ENCODE measurements at places on chromosomes 1 and 21.

DNA sequence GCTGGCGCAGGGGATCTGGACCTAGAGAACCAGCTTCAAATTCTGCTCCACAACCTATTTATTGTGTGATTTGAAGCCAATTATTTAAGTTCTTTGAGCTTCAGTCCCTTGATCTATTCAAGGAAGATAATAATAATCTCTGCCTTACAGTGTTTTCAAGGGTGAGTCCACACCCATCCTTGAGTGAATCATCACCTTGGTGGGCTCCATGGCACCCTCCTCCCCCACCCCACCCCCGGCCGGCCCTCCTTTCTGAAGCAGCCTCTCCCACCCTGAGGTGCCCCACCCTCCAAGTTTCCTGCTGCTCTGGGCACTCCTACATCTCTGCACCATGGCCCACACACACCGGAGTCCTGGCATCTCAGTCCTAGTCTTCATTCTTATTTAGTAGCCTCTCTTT is 38.3 kb downstream of the TCP10L start:
- DNase-seq = no peak

DNA sequence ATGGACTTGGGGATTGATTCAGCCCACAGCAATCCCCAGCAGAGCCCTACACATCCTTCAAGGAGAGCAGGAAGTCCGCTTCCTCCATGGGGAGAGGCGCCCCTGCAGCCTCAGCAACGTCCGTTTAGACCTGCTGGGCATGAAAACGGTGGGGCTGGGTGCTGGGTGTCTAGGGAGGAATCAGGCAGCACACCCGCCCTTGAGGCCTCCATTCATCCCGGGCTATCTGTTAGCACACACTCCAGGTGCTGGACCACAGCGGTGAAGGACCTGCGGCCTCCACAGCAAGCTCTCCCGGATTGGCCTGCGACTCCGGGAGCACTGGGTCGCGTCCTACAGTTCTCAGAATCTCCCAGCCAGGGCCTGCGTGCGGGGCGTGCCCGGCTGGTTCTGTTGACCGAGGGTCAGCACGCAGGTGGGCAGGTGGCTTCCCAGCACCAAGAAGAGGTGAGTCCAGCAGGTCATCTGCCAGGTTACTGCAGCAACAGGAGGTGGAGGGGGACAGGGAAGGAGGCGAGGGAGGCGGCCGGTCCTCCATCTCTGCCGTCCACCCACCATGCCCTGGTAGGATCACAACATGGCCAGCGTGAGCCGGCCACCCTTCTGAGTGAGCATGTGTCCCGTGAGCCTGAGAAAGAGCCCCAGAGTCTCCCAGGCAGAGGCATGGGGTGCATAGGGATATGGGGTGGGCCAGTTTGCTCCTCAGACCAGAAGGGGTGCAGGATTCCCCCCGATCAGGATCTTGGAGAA is 96.6 kb downstream of the RIPK4 start:
- DNase-seq = no peak

- DNase-seq = no peak
These were observed 15.0 kb downstream of the PIK3C2B start for GRCh38 chr1:204479387-204480136.

DNA sequence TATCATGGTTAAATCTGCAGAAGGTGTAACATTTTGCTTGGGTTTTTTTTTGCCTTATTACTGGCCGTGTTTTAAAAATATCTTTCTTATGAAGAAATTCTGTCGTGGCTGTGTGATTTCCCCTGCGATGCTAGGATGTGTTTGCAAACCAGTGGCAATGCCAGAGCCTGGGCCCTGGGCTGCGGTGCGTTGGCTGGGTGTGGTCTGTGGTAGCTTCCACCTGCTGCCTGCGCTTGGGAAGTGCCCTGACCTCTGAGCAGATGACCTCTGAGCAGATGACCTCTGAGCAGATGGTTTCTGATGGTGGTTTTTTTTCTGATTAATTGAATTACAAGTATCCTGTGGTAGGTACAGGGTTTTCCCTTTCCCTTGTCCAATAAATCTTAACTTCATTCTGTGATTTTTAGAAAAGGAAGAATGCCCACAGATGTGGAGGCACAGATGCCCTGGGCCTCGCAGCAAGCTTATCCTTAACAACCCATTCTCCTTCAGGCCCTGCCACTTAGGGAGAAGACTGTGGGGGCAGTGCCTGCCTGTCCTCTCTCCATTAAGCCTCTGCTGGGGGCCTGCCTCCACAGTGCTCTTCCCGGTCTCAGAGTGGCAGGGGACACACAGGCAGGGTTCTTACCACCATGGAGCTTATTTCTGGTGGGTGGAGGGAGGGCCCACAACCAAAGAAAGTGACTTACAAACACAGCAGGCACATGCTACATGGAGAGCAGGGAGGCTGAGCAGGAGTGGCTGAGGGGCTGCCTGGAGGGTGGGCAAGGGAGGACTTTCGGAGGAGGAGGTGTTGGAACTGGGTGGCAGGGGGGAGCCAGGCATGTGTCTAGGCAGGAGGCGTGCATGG is 81.7 kb downstream of the PCBP3 start:
- DNase-seq = no peak

DNA sequence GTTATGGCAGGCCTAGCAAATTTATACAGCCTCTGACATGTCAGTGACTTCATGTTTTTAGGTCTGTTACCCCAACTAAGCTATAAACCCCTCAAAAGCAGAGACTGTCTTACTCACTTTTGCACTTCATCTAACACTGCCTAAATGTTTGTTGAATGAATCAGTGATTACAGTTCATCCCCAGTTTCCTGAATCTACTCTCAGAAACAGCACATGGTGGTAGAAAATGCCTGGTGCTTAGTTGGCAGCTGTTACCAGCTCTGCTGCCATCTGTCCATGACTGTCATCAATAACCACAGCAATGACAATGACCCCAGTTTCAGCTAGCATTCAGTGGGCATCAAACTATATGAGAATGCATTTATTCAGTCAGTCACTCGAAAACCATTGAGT is 110.5 kb upstream of the SERBP1 start:
- DNase-seq = peak; percentile 41

GRCh38 chr1:22579541-22580155 is 16.4 kb downstream of the EPHA8 start:
- DNase-seq = no peak

GRCh38 chr1:102262994-102263393 is 266.3 kb upstream of the OLFM3 start:
- peak; percentile 13 for DNase-seq

DNA sequence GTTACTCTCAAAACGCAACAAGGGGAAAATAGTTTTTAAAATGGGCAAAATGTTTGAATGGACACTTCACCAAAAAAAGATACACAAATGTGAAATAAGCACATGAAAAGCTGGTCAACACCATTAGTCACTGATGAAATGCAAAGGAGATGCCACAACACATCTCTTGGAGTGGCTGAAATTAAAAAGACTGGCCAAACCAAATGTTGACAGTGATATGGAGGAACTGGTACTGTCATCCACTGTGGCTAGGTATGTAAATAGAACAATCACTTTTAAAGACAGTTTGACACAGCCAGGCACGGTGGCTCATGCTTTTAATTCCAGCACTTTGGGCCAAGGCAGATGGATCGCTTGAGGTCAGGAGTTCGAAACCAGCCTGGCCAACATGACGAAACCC is 91.1 kb downstream of the POFUT2 start:
- no peak for DNase-seq

DNA sequence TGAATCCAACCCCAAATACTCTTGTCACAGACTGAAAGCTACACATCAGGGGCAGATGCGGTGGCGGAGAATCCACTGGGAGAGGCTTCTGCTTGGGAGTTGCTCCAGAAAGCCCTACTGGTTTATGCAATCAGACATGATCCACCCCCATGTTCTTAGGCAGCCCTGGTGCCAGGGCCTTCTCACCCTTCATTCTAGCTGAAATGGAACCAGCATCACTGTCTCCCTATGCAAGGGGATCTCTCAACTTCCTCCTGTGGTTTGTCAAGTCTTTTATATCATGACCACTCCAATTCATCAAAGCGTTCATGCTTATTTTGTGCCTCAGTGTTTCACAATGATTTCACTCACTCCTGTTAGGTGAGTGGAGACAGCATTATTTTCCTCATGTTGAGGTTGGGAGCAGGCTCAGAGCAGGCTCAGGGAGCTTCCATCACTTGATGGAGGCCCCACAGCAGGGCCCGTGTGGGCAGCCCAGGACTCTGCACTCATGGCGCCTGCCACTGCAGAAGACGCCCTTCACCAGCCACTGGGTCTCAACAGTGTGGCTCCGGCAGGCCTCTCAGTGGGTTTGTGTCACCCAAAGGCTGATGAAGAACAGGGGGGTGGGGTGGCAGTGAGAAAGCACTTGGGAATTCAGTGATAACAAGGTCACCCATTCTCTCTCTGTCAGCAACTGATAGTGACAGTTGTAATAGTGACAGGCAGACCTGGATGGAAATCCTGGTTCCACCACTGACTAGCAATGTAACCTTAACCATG is 67.1 kb downstream of the CD58 start:
- no peak for DNase-seq

GRCh38 chr1:218754477-218754876 is 409.3 kb downstream of the TGFB2 start:
- DNase-seq = no peak

DNA sequence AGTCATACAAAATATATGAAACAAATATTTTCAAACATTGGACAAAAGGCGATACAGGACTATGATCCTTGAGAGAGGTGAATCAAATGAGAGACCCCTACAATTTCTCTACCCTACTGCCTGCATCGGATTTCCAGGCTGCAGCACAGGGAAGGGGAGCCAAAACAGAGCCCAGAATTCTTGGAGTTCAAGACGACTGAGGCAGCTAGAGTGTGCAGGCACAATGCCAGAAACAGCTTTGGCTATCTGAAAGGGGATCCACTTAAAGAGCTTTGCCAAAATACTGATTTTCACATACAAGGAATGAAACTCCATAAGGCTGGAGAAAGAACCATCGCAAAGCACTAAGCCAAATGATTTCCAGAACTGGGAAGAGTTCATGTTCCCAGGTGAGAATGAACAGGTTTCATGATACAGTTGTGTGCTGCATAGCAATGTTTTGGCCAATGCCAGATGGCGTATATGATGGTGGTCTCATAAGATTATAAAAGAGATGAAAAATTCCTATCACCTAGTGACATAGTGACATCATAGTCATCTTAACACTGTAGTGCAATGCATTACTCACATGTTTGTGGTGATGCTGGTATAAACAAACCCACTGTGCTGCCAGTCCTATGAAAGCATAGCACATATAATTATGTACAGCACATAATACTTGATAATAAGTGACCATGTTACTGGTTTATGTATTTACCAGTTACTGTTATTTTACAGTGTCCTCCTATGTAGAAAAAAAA is 77.5 kb downstream of the KCND3 start:
- DNase-seq = no peak

GRCh38 chr1:59730759-59731478 is 83.8 kb upstream of the HOOK1 start:
- DNase-seq = peak; percentile 90

GRCh38 chr21:26837539-26837938 is 7.7 kb downstream of the ADAMTS1 start:
- DNase-seq = peak; percentile 23

DNA sequence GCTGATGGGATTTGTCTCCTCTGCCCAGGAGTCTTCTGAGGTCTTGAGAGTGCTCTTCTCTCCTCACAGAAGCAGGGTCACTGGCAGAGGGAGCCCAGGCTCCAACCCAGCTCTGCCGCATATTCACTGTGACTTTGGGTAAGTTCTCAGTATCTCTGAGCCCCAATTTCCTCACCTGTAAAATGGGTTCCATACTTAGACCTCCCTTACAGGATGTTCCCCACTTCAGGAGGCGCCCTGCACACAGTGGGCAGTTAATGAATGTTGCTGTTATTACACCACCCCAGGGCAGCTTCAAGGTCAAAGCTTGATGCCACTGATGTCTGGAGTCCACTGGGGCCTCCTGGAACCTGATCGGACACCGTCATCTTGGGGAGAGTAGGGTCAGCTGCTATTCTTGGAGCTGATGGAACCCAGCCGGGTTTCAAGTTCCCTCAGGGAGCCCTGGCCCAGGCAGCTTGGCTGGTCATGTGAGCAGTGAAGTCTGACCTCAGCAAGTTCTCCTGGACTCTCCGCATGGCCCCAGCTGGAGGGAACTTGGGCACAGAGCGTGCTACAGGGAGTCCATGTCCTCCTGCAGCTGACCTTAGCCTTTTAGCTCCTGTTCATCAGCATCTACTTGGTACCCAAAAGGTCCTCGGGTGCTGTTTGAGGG is 21.8 kb downstream of the COA7 start:
- DNase-seq = no peak

- DNase-seq = no peak
These were observed 29.8 kb upstream of the A3GALT2 start for GRCh38 chr1:33350611-33351280.

DNA sequence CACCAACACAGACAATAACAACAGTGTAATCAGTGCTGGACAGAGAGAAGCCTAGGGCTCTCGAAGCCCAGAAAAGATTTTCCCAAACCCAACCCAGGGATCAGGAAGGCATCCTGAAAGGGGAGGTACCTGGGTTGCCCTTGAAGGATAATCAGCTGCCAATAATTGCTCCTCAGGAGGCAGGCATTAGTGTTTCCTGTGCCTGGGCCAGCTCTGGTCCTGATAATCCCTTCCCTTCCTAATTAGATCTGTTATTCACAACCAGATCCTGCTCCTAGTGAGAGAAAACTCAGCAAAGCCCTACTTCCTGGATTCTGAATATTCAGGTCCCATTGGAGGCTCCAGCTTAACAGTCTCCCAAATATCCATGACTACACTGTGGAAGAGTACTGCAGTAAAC is 117.4 kb downstream of the DMRTA2 start:
- no peak for DNase-seq

DNA sequence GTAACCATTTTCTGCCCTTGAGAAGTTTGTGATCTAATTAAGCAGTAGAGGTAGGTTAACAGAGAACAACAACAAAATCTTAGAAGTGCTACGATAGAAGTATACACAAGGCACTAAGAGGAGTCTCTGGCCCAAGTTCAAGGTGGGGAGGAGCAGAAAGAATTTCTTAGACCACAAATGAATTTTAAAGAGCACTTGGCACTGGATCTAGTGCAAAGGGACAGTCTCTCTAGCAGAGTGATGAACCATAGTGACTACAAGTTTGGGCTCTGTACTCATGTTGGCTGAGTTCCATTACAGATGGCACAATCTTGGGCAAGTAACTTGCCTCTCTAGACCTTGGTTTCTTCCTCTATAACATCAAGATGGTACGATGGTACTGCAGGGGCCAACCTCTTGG is 33.3 kb upstream of the PIGC start:
- no peak for DNase-seq

Measured in EL (cell line).